ENCODE measurements at places on chromosomes 3 and 15. TPM values are rescaled to one million over a fixed set of nuclear protein-coding genes. Genes with fewer than 3 reads are reported as not detected.
A peak's percentile ranks its signal among the peaks of the same experiment; 100 is the strongest.

- DNase-seq: no peak
Observed at GRCh38 chr3:176349706-176350105, 847.6 kb downstream of the TBL1XR1 start.

The P2RY1 gene
- total RNA-seq: 1.1 TPM

The IL1RAP gene
- 52.6 TPM for total RNA-seq

DNA sequence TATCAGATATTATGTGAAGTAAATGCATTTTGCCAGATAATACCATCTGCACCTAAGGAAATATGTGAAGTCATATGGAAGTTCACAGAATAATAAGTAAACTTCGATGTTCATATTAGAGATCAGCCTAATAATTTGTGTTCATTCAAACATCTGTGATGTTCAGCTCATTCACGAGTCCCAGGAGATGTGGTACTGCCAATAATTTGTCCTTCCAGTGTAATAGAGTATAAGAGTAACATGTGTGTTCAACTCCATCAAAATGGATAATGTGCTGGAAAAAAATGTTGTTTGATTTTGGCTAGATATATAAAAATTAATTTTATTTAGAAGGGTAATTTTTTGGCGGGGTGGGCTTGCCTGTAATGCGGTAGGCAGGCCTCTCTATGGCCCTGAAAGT lies 75.4 kb upstream of the ARL6 start:
- DNase-seq: no peak

DNA sequence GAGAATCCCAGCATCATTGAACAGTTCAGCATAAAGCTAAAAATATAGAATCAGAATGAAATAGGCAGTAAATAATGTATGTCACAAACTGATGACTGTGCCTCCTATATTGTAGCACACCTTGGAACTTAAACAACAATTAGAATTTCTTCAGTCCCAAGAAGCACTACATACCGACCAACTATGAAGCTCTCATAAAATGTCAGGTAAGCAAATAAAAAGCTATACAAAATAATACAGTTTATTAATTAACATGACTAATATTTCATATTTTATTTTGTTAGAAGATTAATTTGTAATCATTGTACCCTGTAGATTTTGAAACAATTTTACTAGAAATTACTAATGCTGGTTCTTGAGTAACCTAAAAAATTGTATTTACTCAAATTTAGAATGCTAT lies 85.1 kb upstream of the GK5 start:
- no peak for DNase-seq

The RPS17 gene
- total RNA-seq: 478 TPM

DNA sequence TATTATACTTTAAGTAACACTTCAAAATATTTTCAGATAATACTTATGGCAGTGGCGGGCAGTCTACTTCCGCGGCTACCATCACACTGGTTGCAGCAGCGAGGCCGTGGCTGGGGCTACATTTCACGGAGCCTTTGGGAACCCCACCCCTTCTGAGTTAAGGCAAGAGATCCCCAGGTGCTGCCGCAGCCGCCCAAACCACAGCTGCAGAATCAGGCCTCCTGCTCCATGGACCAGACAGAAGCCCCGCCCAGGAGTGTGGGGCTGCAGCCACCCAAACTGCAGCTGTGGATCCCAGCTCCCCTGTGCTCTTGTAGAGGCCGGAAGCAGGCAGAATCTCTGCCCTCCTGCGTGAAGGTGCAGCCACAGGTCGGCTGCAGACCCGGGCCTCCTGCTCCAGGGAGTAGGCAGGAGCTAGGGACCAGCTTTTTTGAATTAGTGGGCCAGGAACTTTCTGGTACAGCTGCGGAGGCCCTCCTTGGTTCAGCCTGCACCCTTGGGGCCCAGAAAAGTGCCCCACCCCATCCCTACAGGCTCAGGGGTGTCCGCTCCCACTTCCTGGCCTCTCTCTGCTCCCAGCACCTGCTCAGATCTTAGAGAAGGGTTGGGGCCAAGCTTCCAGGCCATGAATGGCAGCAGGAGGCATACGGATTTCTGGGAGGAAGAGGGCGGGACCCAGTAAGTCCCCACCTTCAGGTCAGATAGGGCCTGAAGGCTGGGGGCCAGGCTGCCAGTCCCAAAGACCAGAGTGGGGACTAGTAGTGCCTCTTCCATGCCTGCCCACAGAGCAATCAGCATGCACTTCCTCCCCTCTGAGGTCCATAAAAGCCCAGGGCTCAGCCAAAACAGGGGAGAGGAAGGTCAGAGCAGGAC lies 1188.8 kb upstream of the CADM2 start:
- peak; percentile 33 for DNase-seq

DNA sequence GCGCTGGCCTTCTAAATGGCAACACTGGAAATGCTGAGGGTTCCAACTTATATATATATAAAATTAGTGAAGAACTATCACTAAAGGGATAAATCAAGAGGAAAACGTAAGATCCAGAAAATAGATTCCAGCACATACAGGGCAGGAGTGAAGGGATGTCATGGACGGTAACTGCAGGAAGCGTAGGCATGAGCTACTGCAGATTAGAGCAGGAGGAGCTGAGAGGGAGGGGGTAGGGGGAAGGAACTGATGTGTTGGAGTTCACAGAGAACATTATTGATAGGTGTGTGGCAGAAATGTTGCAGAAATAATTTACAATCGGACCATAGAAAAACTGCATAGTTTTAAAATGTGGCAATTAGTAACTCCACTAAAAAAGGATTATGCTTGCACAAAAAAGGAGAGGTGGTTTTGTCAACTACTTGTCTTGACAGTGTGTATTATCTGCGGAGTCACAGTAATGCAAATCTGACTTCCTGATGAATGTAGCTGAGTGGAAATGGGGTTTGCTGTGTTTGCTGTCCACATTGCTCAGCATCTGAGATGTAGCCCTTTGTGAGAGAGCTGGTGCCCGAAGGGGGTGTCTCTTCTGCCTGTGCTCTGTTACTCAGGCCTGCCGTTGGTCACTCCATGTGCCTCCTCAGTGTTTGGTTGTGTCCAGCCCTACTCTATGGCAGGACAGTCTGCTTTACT lies 61.2 kb downstream of the PAK2 start:
- no peak for DNase-seq

DNA sequence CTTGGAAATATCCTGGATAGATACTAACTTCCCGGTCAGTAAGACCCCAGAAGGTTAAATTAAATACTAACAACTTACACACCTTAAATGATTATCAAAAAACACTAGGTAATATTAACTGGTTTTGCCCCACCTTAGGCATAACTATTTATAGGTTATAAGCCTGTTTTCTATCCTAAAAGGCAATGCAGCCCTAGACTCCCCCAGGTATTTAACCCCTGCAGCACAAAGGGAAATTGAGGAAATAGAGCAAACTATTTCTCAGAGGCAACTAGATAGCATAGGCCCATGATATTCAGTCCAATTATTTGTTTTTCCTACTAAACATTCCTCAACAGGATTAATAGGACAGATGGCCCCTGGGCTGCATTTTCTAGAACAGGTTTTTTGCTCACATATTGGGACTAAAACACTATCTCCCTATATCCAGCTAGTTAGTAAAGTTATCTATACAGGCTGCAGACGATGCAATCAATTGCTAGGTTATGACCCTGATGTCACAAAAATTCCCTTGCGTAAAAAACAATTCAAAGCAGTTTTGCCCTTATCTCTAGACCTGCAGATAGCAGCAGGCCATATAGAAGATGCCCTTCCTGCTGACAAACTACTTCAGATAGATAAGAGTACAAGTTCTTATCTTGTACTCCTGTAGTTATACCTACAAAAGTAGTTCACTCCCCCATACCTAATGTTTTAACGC lies 221.3 kb downstream of the DTWD1 start:
- DNase-seq: no peak

- DNase-seq: no peak
Observed at GRCh38 chr15:99283717-99284116, 32.4 kb downstream of the LRRC28 start.

DNA sequence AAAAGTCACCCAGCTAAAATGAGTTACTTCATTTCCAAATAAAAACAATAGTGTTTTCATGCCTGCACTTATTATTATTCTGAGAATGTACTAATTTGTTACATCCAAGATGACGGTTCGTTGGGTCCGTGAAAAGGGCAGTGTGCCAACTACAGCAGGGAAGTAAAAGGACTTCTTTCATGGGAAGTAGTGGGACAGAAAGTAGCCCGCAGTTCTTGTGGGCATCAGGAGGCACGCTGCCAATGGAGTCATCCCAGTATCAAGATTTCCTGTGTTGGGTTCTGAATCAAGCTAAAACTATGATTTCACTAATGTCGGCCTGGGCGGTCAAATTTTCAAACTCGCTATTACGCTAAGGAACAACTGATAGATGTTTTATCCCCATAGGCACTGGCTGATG lies 254.5 kb upstream of the SOX2 start:
- no peak for DNase-seq

GRCh38 chr3:13869761-13870343 lies 10.0 kb downstream of the WNT7A start:
- no peak for DNase-seq

The ARPIN gene
- total RNA-seq: 6.2 TPM

The LRRC31 gene
- total RNA-seq: 1.7 TPM

DNA sequence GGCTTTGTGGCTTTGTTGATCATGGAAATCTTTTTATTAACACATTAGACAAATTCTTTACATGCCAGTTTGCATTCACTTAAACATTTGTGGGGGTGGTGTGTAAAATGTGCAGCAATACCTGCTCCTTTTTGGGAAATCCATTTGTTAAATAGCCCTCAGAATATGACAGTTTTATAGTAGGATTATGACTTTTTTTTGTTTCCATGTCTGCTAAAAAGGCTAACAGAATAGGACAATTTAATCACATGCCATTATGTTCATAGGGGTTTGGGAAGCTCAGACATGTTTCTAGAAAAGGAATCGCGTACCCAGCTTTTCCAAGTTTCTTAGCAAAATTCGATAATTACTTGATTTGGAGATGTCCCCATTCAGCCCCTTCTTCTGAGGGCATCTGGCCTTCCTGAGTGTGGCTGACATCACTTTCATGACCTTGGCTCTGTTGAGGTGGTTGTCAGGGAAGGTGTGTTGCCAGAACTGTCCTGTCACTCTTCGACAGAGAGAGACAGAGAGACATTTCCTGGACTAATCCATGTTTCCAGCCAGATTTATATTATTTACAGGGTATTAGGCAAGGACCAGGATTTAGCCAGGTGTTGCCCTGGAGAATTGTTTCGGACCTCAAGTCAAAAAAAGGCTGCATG lies 126.4 kb downstream of the PTPRG start:
- no peak for DNase-seq

GRCh38 chr3:69052472-69052898 lies 352 bp upstream of the TMF1 start:
- no peak for DNase-seq

- DNase-seq: no peak
Observed at GRCh38 chr3:98670020-98670419, 76.6 kb upstream of the CPOX start.

DNA sequence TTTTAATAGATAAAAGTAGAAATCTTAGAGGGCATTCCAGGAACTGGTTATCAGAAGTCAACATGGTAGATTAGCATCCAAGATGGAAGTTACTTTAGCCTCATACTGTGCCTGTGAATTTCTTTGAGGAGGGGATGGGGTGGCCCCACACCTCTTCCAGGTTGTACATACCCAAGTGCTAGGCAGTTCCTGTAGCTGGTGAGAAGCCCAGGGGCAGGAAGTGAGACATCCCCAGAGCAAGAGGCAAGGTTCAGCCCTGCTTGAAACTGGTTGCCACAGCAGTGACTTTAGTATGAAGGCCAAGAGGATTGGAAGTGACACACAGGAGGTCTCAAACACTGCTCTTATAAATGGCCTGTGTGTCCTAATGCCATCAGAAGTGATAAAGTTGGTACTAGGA lies 11.9 kb downstream of the GTPBP8 start:
- DNase-seq: no peak

DNA sequence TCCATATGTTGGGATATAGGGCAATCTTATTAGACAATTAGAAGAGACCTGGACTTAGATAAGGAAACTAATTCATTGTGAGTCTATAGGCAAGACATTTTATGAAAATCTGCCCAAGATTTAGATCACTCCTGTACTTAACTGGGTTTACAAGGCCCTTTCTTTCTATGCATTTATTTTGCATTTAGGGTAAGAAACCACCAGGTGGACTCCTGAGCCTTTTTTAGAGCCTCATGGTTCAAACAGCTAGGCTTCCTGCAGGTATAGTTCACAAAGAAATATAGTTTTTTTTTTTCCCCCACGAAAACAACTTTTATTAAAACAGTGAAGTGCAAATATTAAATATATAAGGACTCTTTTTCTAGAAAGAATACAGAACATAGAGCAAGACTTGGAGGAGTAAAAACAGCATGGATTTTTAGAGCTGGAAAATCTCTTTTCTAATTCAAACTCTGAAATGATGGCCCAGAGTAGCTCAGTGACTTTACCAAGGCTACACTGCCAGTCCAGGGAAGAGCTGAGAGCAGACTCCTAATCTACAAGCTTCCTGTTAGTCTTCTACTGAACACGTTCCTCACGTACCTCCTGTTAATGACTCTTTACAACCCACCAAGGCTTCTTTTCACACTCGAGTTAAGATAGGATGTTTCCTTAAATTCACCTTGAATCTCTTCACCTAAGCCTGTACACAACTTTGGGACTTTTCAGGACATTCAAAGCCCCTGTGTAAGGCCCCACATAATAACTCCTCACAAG lies 400.9 kb upstream of the ATP11B start:
- DNase-seq: no peak

DNA sequence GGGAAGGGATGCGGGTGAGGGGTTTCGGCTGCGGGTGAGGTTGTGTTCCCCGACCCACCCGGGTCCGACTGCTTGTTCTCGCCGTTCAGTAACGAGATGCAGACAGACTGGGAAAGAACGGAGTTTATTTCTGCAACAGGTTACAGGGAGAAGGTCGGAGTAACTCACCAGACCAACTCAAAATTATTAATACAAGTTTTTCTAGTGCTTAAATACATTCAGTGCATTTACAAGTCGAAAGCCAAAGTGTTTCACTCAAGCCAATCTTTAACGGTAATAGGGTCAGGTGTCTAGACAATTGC lies 492 bp upstream of the HIGD1A start:
- no peak for DNase-seq

The CCR9 gene
- total RNA-seq: 0.15 TPM

GRCh38 chr3:30915782-30916181 lies 21.3 kb upstream of the GADL1 start:
- no peak for DNase-seq

The OR5H6 gene
- total RNA-seq: not detected

DNA sequence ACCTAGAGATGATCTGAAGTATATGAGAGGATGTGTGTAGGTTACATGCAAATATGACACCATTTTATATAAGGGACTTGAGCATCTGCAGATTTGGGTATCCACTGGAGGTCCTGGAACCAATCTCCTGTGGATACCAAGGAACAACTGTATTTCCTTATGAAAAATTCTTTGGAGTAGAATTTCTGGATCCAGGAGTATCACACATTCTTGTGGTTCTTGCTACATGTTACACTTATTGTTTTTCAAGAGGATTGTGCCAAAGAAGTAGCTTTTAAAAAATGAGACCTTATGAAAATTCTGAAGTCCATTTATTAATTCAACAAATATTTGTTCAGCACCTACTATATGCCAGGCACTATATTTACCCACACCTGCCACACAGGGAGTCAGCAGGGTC lies 15.7 kb upstream of the TBC1D23 start:
- DNase-seq: no peak

Data from left lobe of liver (tissue), 2 donors.